Ovary (tissue), 10 donors: ENCODE measurements at places on chromosomes 5 and 9. TPM values are rescaled to one million over a fixed set of nuclear protein-coding genes. Genes with fewer than 3 reads are reported as not detected.

MRPL36 gene
- 28.1 TPM for total RNA-seq

CD14 gene
- 50.5 TPM for total RNA-seq

FAM200C gene
- 7.3 TPM for total RNA-seq

DNA sequence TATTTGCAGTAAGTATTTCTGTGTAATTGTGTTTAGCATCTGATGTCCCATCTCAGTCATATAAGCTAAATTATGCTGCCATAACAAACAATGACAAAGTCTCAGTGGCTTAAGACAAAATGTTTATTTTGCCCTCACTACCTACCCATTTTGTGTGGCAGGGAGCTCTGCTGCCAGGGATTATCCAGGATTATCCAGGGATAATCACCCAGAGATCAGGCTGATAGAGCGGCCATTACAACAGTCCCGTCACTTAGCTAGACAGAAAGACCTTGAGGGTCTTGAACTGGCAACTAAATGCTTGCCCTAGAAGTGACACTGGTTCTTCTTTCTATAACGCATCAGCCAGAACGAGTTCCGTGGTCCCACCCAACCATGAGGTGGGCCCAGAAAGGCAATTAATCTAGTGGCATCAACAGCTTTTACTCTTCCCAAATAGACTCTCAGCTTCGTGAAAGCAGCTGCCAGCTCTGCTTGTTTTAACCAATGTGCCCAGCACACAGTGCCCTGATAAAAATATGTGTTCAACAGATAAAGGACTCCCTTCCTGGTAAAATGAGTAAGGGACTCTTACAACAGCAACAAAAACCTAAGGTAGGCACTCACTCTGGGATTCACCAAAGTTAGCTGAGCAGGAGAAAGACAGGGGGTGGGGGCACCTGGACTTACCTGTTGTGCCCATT lies 22.8 kb downstream of the CCDC69 start:
- H3K4me3 ChIP-seq = no peak overlapping the region
- H3K4me1 ChIP-seq = no peaks in the 10 kb centered on the region
- DNase-seq = no peak
- no peak overlapping the region for H3K27ac ChIP-seq
- H3K27me3 ChIP-seq = no peaks in the 10 kb centered on the region

- H3K27me3 ChIP-seq = no peaks in the 10 kb centered on the region
- no peak for DNase-seq
- H3K4me3 ChIP-seq = no peak overlapping the region
- H3K27ac ChIP-seq = no peak overlapping the region
- no peaks in the 10 kb centered on the region for H3K4me1 ChIP-seq
Measured at GRCh38 chr5:26329562-26330189, 708.7 kb downstream of the CDH9 start.

DNA sequence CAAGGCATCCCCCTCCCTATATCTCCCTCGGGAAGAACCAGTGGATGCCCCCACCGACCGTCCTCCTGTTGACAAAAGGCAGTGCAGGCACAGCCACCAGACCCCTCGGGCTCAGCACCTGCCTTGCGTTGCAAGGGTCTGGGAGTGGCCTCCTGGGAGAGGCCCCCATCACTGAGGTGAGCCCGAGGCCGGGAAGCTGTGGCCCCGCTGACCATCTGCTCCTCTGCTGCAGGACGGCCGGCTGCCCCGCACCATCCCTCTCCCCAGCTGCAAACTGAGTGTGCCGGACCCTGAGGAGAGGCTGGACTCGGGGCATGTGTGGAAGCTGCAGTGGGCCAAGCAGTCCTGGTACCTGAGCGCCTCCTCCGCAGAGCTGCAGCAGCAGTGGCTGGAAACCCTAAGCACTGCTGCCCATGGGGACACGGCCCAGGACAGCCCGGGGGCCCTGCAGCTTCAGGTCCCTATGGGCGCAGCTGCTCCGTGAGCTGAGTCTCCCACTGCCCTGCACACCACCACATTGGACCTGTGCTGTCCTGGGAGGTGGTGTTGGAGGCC lies 23.3 kb upstream of the SUSD3 start:
- no peak for DNase-seq
- H3K27me3 ChIP-seq = no peaks in the 10 kb centered on the region
- H3K27ac ChIP-seq = no peak overlapping the region
- no peaks in the 10 kb centered on the region for H3K36me3 ChIP-seq
- H3K4me3 ChIP-seq = no peak overlapping the region
- peaks cover 14% of the 10 kb centered on the region for H3K4me1 ChIP-seq
